DMS79 (cell line): ENCODE measurements at places on chromosomes 2 and 18.

DNA sequence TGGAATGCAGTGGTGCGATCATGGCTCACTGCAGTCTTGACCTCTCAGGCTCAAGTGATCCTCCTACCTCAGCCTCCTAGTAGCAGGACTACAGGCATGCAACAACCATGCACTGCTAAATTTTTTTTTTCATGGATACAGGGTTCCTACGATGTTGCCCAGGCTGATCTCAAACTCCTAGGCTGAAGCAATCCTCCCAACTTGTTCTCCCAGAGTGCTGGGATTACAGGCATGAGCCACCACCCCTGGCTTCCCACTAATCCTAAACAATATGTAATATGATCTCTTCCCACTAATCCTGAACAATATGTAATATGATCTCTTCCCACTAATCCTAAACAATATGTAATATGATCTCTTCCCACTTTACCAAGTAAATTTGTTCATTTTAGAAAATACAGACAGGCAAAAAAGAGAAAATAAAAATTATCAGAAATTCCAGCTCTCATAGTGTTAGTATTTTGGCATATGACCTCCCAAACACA lies 33.7 kb upstream of the C18orf32 start:
- DNase-seq: no peak

GRCh38 chr2:148565272-148565894 lies 79.2 kb upstream of the EPC2 start:
- no peak for DNase-seq

DNA sequence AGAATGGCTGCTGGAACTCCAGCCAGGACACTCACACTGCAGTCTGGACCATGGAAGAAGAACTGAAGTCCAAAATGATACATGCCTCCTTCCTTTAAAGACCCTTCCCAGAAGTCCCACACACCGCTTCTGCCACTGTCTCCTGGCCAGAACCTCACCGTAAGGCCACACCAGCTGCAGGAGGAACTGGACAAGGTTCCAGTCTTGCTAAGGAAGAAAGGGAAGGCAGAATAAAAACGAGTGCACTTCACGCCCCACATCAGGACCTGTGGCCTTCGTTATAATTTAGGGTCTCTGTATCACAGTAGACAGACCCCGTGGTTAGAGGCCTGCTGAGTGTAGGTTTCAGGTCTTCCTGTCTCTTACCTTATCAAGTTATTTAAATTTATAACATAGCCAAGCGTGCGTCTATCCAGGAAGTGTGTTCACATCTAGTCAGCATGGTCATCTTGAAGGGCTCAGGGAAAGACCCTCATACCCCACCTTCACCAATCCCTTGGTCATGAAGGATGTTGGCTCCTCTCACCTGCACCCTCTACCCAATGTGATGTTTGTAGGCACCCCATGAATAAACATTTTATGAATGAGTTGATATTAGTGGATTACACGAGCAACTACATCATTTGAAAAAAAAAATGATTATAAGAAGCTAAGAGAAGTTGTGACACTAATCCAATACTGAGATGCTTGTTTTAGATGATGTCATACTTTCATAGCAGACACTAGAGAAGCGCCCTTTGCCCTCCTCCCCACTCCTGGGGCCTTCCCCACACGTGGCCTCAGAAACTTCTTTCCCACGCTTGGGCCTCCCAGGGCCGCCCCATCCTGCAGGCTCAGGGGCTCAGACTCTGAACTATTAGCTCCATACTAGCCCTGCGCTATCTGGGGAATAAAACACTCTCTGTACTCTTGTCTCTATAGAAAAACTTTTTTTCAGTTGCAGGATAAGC lies 157.6 kb downstream of the FAM210A start:
- DNase-seq: no peak

DNA sequence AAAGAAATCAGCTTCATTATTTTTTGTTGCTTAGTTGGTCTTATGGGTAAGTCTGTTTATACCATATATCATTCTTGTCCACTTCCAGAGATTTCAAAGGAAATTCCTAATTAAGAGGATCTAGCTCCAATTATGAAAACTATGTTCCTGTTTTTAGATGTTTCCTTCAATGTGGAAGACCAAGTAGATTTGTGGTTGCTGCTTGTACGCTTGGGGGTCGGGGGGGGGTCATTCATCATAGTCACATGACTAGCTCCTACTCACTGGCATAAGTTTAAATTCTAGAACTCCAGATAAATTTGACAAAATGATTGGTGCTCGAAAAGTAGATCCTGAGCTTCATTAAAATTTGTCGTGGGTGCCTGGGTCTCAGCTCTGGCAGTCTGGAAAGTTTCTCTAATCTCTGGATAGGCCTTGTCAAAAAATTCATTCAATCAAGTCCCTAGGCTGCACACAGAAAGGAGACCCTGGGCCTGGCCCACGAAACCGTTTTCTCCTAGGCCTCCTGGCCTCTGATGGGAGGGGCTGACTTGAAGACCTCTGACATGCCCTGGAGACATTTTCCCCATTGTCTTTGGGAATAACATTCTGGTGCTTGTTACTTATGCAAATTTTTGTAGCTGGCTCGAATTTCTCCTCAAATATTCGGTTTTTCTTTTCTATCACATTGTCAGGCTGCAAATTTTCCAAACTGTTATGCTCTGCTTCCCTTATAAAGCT lies 62.5 kb downstream of the MEP1B start:
- no peak for DNase-seq

DNA sequence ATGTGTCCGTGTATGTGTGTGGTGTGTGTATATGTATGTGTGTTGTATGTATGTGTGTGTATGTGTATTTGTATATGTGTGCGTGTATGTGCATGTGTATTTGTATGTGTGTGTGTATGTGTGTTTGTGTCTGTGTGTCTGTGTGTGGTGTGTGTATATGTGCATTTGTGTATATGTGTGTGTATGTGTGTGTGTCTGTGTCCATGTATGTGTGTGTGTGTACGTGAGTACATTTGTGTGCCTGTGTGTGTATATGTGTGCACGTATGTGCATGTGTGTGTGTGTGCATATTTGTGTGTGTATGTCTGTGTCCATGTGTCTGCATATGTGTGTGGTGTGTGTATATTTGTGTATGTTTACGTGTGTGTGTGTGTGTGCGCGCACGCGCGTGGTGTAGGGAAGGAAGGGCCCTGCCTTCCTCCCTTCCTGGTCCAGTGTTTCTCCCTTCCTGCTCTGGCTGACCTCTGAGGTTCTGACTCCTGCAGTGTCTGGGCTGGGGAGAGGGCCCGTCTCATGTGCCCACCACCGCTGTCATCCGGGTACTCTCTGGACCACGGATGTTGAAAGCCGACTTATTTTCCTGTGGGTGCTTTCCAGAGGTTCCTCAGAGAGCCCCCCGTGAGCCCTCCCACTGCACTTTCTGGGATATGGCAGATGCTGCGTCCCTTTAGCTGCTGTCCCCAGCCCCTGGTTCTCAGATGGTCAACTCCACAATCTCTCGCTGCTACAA lies 209.5 kb downstream of the DYSF start:
- no peak for DNase-seq

- DNase-seq: no peak
Measured at GRCh38 chr18:45006934-45007333, 326.2 kb downstream of the SETBP1 start.

- no peak for DNase-seq
Measured at GRCh38 chr18:8186413-8186812, 422.8 kb upstream of the RAB12 start.

DNA sequence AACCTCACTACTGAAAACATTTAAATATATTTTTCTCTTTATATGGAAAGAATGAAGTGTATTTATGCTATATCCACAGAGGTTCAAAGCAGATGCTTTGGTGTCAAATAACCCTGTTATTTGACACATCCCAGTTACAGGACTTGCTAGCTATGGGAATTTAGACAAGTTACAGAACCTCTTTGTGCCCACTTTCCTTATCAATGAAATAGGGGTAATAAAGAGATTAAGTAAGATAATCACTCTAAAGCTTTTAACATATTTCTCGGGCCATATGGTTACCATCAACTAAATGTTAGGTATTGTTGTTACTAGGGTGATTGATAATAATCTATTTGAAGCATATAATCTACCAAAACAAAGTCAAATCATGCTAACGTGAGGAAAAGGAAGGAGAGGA lies 1660.6 kb upstream of the NXPH2 start:
- no peak for DNase-seq

DNA sequence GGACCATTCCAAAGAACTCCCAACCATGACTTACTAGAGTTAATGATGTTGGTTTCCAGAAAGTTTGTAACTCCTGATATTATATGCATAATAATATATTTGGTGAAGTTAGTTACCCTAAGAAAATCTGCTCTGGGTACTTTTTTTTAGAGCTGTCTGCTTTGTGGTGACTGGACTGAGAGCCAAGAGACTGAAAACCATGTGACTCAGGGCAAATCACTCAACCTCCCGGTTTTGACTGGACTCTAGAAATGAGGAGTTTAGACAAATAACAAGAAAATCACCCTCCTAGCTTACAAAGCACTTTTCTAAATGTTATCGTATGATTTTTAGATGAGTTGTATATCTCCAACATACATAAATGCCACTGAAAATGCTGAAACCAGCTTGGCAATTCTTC lies 138.3 kb upstream of the RND3 start:
- DNase-seq: no peak

DNA sequence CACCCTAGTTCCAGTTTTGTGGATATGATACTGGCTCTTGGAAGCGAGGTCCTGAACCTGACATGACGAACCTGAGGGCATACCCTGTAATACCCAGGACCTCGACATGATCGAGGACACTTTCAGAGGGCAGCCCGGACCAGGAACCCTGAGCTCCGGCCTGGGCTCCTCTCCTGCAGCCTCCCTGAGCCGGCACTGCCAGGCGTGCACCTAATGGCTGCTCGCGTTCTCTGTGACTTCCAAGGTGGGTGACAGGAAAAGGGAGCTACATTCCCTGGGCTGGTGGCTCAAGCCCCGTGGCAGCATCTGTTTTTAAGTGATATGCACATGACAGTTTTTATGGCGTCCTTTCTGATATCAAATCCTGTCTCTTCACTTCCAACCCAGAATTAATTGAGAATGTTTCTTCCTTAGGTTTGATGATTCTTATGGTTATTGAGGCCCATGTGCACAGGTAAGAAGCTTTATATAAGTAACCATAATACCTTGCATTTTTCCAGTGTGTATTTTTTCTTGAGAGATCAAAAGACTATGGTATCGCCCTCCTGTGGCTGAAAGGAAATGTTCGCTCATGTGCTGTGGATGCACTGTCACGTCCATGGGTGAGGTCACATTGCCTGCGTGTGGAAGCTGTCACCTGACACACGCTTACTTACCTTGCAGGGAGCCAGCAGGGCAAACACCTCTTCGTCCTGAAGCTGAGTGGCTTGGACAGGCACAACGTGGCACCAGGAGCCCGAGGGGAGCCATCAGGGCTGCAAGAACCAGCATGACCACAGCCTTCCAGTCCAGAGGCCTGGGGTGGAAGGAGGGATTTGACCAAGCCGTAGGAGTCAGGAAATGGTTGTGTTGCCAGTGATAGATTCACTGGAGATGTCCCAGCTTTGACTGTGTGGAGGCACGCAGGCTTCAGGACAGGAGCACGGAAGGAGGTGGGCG lies 367.4 kb upstream of the MYT1L start:
- DNase-seq: no peak

GRCh38 chr2:54704688-54705605 lies 18.5 kb upstream of the EML6 start:
- DNase-seq: peak; percentile 39

GRCh38 chr2:232113821-232114220 lies 152.3 kb downstream of the DIS3L2 start:
- no peak for DNase-seq

DNA sequence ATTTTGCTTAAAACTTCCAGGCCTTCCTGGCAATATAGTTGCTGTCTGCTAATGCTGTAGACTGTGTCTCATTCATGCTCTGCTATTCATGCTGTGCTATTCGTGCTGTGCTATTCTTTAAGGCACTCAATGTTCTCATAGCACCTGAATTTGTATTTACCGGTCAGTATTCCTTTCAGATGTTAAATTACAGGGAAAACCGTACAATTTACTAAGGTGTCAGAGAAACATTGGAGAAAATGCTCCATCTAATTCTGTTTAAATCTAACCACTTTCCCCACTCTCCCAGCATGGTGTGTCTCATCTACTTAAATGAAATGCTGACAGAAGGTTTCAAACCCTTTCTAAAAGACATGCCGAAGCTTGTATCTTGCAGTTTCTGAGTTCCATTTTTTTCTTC lies 25.0 kb downstream of the FAM171B start:
- no peak for DNase-seq

DNA sequence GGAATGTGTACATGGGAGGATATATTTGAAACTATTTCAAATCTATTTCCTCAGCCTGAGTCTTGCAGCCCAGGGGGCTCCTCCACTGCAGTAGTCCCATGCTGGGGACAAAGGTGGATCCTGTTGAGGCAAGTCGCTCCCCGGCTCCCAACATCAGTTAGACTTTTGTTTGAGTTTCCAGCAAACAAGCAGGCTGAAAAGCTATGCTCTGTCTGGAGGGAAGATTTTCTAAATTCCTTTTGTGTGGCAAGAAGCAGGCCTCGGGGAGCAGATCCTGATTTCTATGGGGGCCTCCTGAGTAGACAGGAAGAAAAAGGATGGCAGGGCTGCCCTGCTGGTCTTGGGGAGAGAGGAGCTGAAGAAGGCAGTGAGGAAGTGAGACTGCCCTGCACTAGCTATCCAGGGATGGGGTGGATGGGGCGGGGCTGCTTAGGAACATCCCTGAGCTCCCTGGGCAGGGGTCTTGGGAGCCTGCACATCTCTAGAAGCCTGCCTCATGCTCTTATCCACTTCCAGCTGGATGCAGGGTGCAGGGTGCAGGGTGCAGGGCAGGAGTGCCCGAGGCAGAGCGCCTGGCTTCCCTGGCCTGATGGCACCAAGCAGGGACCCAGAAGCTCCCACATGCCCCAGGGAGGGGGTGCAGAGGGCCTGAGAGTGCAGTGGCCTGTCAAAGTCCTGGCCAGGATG lies 6.0 kb upstream of the CIB4 start:
- no peak for DNase-seq

GRCh38 chr2:177830881-177831386 lies 241.6 kb downstream of the PDE11A start:
- peak; percentile 4 for DNase-seq

GRCh38 chr2:97931118-97931857 lies 64.5 kb downstream of the TMEM131 start:
- DNase-seq: no peak

DNA sequence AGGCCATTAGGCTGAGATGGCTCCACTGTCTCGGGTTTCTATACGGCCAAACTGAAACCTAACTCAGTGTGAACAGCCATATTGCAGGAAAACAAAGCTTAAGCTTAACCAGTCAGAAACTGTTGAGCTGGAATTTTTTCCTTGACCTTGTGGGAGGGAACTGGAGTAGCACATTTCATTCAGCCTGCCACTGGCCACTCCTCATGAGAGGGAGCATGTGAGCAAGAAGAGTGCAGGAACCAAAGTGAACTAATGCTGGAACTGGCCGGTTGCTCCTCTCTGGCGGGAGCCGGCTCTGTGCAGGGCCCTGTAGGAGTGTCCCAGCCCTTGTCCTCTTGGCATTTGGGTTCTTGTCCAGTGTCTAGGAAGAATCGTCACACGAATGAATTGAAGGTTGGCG lies 5.9 kb upstream of the POLE4 start:
- DNase-seq: no peak
